ENCODE measurements at places on chromosomes 1 and 21.

- no peak for DNase-seq
These were observed 69.2 kb downstream of the OBSCN start for GRCh38 chr1:228276901-228277490.

DNA sequence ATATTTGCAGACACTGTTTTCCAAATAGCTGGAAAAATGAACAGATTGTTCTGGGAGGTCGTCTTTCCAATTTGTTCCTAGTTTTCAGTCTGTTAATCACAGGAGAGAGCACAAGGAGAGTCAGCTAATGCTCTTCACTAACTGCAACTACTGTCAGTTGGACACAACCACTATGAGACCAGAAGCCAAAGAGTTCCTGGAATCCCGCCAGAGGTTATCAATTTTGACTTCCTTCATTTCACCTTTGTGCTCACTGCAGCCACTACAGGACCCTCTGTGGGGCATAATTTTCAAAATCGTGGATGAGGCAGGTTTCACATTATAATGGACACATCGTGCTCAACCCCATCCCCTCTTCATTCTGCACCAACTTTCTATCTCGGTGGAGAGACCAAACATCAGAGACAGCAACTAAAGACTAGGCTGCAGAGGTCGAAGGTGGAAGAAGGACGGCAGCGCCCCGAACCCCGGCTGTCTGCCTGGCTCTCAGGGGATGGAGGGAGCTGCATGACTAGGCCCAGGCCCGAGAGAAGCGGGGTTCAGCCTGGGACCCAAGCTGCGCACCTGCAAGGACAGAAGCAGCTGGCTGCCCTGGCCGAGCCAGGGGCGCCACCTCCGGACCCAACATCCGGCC lies 602 bp downstream of the KIAA0319L start:
- peak; percentile 27 for DNase-seq

DNA sequence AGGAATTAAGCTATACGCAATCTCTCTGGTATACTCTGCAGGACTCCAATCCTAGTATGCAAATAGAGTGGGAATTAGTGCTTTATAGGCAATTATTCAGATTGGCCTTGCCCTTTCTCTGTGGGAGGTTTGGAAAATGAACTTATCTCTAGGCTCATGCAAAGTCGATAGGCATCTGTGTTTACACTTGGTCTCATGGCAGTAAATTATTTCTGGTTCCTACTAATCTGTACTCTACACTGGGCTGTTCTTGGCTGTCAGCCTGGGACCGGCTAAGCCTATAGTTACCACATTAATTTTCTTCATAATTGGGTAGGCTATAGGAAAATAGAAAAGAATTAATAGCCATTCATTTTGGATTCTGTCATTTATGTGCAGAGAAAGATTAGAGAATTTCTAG lies 544.6 kb downstream of the AMY1C start:
- no peak for DNase-seq

DNA sequence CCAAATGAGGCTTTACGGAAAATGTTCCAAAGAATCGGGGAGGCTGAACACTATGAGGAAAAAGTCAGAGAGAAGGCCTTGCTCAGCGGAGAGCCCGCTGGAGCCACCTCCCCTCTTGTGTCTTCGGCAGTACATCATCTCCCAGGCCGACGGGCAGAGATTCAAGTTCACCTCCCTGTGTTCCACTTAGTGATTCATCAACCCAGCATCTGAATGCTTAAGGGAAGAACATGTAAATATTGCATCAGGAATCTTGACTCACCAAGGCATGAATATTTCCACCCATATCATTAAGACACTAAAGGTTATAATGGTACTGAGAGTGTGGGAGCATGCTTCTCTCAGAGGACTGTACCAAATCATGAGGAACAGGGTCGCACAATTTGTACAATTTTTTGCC lies 172.5 kb downstream of the ST6GALNAC5 start:
- DNase-seq: no peak

GRCh38 chr1:239858057-239858456 lies 233.6 kb upstream of the FMN2 start:
- DNase-seq: no peak

DNA sequence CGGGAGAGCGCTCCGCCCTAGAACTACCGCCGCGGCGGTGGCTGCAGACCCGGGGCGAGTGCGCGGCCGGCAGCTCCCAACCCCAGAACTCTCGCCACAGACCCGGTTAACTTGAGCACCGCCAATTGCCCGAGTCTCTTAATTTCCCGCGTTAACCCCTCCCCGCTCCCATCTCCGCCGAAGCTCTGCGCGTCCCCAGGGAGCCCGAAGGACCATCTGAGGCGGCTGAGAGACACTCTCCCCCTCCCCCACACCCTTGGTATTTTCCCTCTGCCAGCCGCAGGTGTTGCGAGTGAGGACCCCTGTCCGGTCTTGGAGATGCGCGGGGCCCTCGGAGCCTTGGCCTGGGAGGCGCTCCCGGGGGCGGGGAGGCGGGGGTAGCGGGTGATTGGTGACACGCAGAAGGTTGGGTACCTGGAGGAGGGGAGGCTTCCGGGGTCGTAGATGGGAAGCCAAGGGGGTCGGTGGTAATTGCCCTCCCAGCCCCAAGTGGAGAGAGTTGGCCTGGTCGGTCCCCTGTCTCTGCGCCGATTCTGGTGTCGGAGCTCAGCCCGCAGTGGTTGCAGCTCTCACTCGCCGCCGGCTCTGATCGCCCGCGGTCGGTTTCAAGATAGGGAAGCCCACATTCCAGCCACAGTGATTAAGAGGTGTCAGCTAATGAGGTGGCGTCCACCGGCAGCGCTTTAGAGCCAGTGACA lies 858 bp upstream of the SUSD4 start:
- DNase-seq: no peak

- DNase-seq: no peak
These were observed 122.7 kb downstream of the HMGB4 start for GRCh38 chr1:33986390-33987095.

- DNase-seq: no peak
These were observed 109.6 kb upstream of the TSPAN2 start for GRCh38 chr1:115198938-115199337.

DNA sequence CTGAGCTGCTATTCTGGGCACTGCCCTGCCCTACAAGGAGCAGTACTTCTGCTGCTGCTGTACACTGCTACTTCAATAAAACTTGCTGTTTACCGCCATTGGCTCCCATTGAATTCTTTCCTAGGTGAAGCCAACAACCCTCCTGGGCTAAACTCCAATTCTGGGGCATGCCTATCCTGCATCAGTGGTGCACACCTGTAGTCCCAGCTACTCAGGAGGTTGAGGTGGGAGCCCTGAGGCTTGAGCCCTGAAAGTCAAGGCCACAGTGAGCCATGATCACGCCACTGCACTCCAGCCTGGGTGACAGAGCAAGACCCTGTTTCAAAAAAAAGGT lies 21.2 kb downstream of the PDIK1L start:
- DNase-seq: no peak

DNA sequence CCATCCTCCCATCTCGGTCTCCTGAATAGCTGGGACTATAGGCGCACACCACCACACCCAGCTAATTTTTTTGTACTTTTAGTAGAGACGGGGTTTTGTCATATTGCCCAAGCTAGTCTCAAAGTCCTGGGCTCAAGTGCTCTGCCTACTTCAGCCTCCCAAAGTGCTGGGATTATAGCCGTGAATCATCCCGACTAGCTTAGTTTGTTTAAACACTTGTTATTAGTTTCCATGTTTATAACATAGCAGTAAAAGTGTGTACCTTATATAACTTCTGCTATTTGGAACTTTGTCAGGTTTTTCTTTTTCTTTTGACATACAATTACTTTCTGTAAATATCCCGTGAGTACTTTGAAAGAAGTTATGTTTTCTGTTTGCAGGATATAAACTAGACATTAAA lies 60.6 kb upstream of the C1orf21 start:
- DNase-seq: no peak

- DNase-seq: no peak
These were observed 17.5 kb downstream of the TAL1 start for GRCh38 chr1:47214549-47214948.

GRCh38 chr1:204358605-204359004 lies 1.1 kb downstream of the PLEKHA6 start:
- no peak for DNase-seq

DNA sequence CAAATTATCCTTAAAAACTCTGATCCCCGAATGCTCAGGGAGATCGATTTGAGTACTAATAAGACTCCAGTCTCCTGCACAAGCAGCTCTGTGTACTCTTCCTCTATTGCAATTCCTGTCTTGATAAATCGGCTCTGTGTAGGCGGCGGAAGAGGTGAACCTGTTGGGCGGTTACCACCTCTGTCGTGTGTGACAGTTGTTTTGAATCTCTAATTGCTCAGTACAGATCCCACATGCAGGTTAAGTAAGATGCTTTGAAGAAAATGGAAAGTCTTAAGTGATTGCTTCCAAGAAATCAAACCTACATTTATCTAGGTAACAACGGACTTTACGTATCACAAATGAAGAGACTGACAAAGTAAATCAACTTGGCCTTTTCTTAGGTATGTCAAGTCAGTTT lies 35.5 kb downstream of the COA6 start:
- peak; percentile 67 for DNase-seq

GRCh38 chr21:31107176-31107785 lies 69.0 kb upstream of the KRTAP19-8 start:
- DNase-seq: no peak

DNA sequence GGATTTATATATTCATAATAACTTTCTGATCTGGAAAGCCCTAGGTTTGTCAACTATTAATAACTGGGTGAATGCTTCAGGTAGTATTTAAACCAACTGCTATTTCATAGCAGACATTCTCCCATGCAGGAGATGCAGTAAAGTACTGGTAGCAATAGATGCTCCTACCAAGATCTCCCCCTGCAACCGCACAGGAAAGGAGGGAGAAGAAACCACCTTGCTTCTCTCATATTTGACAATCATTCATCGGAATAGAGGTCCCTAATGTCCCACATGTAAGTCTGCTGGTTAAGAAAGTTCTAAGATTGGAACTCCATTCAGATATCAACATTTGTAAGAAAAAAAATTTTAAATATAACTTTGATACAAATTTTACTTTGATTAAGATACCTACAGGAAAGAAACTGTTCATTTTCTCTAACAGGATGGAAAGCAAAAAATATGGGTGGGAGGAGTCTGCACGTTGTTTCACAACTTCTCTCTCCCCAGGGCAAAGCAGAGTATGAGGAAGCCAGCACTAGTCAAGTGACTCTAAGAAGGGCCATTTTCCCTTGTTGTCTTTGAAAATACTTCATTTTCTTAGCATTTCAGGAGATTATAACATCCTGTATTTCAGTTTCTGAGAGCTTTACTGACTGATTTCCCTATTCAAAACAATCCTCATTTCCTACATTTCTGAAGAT lies at the start of gene PYHIN1:
TSS of gene PYHIN1 (plus strand) at position 498 of the 683 bp plus-strand sequence. CDS start 5,359 bp downstream, outside the sequence.
- peak; percentile 41 for DNase-seq

- DNase-seq: no peak
These were observed 19.0 kb downstream of the WDR4 start for GRCh38 chr21:42860345-42860744.

- no peak for DNase-seq
These were observed 60.0 kb upstream of the IVNS1ABP start for GRCh38 chr1:185376840-185377635.

GRCh38 chr1:164926107-164926506 lies 367.1 kb downstream of the PBX1 start:
- DNase-seq: no peak

- DNase-seq: no peak
These were observed 17.5 kb downstream of the PTGS2 start for GRCh38 chr1:186662752-186663151.

DNA sequence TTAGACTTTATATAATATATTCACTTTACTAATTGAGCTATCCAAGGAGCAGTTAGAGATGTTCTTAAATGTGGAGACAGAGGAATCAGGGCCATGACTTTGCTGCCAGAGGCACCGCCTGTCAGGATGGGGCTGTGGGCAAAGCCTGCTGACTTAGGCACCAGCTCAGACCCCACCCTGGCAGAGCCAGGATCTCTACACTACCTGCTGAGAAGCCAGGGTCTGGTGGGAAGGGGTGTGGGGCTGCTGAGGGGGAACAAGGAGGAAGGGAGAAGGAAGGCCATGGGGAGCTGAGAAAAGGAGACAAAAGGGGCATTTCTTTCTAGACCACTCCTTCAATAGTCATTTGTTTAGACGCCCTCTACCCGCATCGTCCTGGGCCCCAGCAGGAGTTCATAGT lies 104.8 kb downstream of the TMEM53 start:
- no peak for DNase-seq

GRCh38 chr1:29687166-29687565 lies 450.8 kb downstream of the PTPRU start:
- no peak for DNase-seq

DNA sequence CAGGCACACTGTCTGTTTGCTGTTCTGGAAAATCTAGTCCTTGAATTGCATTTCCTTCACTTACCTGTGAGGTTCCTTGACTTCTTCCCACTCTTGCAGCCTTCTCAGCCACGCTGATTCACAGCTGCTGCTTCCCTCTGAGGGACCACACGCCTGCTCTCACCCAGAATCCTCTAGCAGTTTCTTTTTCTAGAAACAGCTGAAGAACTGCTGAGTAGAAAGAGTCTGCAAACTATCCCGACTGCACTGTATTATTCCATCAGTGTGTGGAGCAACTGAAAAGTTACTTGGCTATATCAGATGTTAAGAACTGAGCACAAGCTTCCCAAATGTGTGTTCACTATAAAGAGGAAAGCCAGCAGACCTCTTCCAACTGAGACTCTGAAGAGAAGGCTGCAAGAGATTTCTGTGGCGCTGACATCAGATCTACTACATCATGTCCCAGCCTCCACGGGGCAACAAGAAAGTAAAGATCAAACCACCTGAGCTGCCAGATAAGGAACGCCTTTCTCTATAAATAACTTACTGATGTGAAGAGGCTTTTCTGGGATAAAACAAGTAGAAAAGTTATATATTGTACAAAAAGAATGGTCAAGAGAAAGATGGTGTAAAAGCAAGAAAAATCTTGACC lies 226.6 kb downstream of the RERE start:
- no peak for DNase-seq

- no peak for DNase-seq
These were observed 1.0 kb downstream of the TEX38 start for GRCh38 chr1:46672696-46673095.

- no peak for DNase-seq
These were observed 33.6 kb upstream of the RGS16 start for GRCh38 chr1:182637769-182638168.

DNA sequence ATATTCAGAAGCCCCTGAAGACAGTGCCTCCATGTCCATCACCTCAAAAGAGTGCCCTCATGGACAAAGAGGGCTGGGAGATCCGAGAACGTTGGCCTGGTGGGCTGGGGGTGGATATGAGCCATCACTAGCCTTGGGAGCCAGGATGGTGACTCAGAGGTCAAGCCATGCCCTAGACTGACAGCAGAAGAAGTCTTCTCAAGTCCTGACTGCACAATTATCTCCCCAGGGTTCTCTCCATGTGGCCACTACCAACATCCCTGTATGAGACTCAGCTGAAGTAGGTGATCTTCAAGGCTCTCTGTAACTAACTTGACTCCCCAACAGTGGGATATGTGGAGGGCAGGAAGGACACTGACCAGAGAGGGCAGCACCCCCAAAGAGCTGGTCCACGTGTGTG lies 7.1 kb upstream of the USF1 start:
- DNase-seq: no peak

- no peak for DNase-seq
These were observed 130.7 kb upstream of the BMP8A start for GRCh38 chr1:39360731-39361130.

- DNase-seq: no peak
These were observed 95.8 kb downstream of the VWA5B1 start for GRCh38 chr1:20386323-20387081.

Measured in activated CD4-positive, alpha-beta T cell treated with anti-CD3 and anti-CD28 coated beads, Interleukin-2, amount 10 ng/mL, durations not matched to agents 7 days and 5 days (primary cell).